ENCODE measurements at places on chromosomes 3 and 15.

GRCh38 chr3:53139906-53140846 is 9.9 kb upstream of the RFT1 start:
- DNase-seq, result no peak

- no peak for DNase-seq
Observed at GRCh38 chr3:193800138-193801043, 207.4 kb downstream of the OPA1 start.

DNA sequence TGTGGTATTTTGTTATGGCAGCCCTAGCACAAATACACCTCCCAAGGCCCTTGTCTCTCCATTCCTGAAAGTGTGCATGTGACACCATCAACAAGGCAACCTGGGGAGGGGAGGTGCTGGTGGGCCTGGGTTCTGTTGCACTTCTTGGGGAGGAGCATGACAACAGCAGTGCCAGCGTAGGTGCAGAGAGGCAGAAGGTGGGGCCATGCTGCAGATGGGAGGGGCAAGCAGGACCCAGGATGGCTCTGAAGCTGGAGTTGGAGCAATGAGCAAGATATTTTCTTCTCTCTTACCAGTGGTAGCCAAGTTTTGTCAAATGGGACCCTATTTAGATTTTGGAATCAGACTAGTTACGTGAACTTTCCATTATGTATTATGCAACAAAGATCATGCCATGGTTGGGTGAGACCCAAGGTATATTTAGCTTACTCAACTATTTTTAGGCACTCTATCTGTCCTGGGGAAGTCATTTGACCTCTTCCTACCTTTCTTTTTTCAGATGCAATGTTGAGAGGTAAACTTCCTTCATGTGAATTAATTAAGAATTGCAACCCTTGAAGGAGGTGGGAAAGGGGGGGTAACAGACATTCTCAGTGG is 3.4 kb downstream of the FYCO1 start:
- no peak for DNase-seq

DNA sequence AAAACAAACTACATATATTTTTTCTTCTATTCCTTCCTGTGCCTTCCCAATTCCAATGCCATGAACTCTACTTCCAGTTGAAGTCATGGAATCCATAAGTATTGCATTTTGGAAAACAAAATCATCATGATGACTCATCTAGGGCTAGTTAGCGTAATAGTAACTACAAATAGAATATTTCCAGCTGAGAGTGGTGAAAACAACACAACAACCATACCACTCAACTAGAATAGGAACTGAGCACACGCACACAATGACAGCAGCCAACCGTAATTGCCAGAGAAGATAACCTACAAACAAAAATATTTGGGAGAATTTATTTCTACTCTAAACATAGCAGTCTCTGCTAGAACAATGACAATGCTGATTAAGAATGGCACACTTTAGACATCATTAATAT is 225.9 kb downstream of the FGF12 start:
- DNase-seq, result no peak

DNA sequence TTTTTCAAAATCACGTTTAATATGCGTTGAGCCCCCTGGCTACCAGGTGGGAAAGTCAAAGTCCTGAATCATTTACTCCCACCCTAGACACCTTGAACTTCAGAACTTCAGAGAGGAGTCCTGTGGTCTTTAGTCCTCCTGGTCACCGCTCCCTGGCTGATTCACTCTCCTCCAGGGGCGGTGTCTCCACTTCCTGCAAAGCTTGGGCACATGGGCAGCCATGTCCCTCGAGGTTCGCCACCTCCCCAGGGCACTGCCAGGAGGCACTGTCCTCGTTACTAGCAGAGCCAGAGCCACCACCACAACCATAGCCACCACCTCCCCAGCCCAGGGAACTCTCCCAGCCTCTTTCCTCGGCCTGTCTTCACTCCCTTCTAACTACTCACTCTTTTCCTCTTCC is 31.0 kb downstream of the LOXL1 start:
- no peak for DNase-seq

GRCh38 chr3:107217172-107217571 is 160.1 kb upstream of the CCDC54 start:
- peak; percentile 72 for DNase-seq

- no peak for DNase-seq
Observed at GRCh38 chr3:172203522-172204258, 164.3 kb downstream of the FNDC3B start.

- DNase-seq, result no peak
Observed at GRCh38 chr3:126946405-126946804, 36.5 kb upstream of the PLXNA1 start.

DNA sequence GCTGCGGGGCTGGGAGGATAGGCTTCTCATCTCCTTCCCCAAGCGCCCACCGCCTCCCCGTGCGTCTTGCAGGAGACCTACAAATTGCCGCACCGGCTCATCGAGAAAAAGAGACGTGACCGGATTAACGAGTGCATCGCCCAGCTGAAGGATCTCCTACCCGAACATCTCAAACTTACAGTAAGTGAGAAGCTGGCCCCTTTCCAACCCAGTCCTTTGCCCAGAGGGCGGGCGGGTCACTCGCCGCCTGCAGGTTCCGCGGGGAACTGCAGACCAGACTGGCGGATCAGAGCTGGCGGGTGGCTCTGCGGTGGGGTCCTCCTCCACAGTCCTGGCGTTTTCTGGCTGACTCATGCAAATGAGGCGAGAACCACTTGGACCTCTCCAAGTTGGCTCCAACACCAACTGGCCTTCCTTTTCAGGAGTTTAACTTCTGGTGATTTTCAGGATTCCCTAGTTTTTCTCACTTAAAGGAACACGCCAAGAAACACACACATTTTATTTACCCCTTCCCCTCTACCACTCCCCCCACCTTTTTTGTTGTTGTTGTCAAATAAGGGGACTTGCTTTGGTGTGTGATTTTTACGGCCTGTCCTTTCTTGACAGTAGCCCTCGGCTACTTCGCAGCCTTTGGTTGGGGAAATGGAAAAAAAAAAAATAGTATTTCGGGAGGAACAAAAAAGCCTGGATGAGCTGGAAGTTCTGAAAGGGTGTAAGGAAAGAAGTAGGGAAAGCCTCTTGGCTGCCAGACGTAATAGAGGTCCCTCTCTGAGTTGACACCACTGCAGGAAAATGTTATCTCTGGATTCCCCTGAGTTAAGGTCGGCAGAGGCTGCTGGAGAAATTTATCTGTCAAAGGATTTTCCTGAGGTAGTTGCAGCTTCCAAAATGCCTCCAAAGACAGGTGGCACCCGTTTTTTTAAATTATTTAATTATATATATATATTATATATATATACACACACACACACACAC is 1.3 kb downstream of the BHLHE40 start:
- DNase-seq, result peak; percentile 69

Data from RWPE1 (cell line).